LoVo (cell line): ENCODE measurements at places on chromosomes 2 and 18.

DNA sequence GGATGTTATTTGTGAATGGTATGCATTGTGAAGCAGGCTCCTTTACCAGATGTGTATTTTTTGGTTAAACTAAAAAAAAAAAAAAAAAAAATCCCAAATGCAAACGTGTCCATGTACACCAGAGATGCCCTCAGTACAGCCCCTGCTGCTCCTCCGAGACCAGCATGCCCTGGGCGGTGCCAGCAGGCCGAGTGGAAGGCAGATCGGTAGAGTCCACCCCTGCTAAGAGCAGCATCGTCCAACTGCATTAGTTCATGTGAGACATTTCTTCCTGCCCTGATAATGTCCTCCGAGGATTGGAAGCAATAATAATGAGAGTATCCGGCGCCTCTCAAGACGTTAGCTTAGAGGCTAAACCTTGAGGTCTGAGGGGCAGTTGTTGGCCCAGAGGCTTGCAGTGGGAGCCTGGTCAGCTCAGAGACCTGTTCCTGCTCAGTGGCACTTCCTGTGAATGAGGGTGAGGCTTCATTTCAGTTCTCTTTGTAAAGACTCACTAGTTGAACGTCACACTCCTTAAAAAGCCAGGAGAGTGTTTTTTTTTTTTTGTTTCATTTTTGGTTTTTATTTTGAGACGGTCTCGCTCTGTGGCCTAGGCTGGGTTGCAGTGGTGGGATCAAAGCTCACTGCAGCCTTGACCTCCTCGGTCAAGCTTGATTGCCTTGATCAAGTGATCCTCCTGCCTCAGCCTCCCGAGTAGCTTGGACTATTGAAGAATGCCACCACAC lies 5.6 kb downstream of the SLC66A3 start:
- DNase-seq = no peak

- DNase-seq = no peak
These were observed 437.5 kb upstream of the NXPH2 start for GRCh38 chr2:139217641-139218040.

DNA sequence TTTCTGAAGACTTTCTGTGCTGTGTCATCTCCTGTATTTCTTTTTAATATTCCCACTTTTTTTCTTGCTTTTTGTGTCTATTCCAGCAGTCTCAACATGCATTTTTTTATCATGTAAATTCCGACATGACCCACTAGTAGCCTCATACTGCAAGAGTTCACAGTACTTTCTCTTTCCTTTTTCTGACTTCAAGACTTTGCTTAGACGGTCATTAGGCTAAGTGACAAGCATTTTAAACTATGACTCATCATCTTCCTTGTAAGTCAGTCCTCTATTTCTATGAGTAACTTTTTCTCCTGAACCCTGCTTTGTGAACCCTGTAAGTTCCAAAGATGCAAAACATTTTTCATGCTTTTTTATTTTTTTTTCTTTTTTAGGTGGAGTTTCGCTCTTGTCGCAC lies 381.2 kb downstream of the TXNL1 start:
- DNase-seq = peak; percentile 29

DNA sequence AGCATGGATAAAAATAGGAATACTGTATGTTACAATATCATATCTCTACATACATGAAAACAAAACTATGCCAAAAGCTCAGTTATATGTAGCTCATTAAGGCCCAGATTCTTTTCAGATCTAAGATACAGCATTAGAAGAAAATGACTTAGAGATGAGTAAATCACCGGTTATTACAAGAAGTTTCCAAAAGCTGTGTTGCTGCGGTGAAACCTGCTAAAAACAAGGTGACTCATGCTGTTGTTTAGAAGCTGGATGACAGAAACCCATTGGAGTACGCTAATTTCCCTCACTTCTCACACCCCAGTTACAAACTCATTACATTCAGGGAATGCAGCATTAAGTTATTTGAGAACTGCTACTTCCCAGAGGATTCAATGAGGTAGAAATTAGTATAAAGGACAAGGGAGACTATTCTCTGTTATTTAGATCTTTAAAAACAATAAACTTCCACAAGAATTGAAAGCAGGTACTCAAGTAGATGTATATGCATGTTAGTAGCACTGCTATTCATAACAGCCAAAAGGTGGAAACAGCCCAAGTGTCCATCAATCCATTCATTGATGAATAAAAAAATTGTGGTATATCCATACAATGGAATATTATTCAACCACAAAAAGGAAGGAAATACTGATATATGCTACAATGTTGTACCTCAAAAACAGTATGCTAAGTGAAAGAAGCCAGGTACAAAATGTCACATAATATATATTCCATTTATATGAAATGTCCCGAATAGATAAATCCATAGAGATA lies 32.6 kb downstream of the RBKS start:
- no peak for DNase-seq

GRCh38 chr2:176133389-176133788 lies 3.9 kb downstream of the HOXD8 start:
- no peak for DNase-seq

DNA sequence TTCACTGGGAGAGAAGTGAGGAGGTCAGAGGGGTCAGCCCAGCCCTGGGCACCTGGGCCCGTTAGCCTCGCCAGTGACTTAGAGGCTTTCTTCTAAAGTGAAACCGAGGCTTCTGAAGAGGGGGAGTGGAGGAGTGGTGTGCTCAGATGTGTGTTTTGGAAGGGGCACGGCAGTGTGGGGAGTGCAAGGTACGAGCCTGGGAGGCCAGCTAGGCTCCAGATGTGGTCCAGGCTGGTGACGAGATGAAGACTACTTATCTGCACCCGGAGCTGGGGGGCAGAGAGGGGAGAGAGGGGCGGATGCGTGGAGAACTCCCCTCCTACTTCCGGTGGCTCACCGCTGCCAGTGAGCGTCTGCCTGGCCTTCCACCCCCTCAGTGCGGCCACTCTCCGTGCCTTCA lies 371.3 kb upstream of the HS6ST1 start:
- DNase-seq = no peak

- no peak for DNase-seq
These were observed 124.8 kb upstream of the TACR1 start for GRCh38 chr2:75324141-75324540.
